Stimulated activated CD4-positive, alpha-beta T cell treated with anti-CD3 and anti-CD28 coated beads, TNF-alpha, amount 100 ng/mL, for 4 hours (primary cell): ENCODE measurements at places on chromosomes 3 and 15.

DNA sequence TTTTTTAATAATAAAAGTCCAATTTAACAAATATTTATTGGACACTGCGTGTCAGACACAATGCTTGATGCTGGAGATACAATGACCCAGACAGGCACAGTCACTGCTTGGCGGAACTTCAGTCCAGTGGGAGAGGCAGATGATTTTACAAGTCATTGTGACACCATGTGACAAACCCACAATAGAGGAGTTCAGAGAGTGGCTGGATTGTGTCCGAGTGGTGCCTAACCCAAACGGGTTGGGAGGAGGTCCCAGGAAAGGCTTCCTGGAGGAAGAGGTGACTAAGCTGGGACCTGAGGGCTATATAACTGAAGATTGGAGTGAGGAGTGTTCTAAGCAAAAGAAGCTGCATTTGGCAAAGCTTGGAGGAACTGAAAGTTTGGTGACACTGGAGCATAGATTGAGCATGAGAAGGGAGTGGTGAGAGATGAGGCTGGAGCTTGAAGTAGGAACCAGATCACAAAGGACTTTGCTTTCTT, 41.4 kb downstream of the CRTC3 start:
- DNase-seq = no peak

DNA sequence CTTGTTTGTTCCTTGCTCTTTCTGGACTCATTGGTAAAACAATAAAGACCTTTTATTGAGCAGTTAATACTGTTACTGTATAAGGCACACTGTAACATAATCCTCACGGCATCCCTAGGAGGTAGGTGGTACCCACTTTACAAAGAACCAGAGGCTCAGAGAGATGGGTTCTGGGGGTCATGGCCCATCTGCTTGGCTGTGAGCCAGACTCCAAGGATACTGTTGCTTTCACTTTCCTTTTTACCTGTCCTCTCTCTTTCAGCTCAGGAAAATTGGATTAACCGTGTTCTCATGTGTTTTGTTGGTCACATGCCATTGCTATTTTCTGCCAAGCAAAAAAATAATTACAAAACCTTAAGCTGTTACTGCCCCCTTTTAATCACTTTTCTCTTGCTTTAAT, 34.8 kb upstream of the FILIP1L start:
- no peak for DNase-seq

DNA sequence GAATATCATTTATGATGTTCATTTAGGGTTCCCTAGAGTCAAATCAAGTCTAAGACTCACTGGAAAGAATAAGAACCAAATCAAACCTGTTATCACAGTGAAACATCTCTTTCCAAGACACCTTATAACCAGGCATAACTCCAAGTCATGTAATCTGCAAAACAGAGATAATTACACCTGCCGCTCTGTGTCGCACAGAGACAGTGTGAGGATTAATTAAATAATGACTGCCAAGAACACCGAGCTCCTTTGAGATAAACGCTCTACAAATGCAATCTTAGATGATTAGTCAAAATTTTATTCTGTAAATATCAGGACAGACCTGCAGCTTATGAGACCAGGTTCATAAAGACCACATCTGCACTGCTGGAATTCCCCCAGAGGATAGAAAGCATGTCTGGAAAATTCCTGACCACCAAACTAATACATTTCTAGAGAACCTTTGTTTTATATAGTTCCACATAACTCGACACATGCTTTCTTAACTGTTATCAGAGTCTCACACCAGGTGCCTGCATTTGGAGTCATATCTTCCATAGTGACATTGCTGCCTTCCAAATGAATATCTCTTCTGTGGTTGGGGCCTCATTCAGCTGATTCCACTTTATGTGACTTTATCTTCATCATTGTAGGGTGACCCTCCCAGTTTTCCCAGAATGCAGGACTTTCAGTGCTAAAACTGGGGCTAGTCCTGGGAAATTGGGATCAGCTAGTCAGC, 252.8 kb downstream of the CD47 start:
- DNase-seq = no peak

DNA sequence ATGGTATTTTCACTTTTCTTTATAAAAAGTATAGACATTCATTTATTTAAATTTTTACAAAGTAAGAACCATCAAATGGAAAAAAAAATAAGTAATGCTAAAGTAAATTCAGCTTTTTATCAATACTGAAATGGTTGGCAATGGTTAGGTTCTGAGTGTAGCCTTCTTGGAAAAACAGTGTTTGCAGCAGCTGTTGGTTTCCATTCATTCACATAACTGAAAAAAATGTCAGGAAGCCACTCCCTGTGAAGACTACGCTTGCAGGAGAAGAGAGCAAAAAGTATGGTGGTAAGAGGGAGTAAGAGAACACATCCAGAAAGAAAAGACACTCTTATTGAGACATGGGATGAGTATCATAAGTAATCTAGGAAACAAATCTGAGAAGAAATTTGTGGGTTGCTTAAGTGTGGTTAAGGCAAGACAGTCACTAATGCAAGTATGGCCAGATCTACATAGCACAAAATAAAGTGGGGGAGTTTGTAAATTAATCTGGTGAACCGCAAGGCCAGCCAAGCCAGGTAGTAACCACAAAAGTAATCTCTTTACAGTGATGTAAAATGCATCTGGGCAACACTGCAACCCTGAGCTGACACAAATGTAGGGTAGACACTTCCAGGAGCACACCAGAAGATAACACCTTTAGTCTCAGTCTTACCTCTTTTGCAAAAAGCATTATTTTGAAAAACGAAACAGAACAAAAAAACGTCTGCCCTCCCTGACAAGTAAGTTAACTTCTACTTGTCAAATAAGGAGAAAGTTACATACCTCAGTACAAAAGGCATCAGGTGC, 133.7 kb downstream of the IGSF11 start:
- DNase-seq = no peak

GRCh38 chr15:40307421-40308211, at the start of gene PLCB2:
PLCB2 (minus strand) TSS chr15:40307935; CDS start chr15:40307672, 263 bp downstream.
- DNase-seq = peak; percentile 41

DNA sequence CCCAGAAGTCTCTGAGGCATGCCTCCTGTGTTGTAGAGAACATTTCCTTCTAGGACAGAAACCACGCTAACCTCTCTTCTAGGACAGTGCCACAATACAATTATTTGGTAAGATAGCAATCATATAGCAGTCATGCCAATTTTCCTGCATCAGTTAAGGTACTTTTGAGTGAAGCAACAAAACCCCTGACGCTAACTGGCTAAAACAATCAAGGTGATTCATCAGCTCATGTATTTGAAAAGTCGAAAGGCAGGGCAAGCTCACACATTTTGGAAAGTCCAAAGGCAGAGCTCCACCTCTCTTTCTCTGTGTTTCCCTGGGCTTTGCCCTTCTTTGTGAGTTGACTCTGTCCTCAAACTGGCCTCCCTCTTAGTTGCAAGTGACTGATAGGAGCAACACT, 10.1 kb downstream of the TERC start:
- no peak for DNase-seq

GRCh38 chr3:42085641-42086376, 5.3 kb upstream of the TRAK1 start:
- no peak for DNase-seq

GRCh38 chr3:109702252-109702651, 364.9 kb upstream of the DPPA4 start:
- no peak for DNase-seq

- no peak for DNase-seq
Observed at GRCh38 chr3:118527514-118528044, 507.1 kb downstream of the IGSF11 start.
